Pulmonary artery endothelial cell (primary cell): ENCODE measurements at places on chromosomes 7 and 10. TPM values are rescaled to one million over a fixed set of nuclear protein-coding genes. Genes with fewer than 3 reads are reported as not detected.

- DNase-seq: no peak
Observed at GRCh38 chr7:101362334-101363195, at the start of gene COL26A1. COL26A1 (plus strand) TSS chr7:101362875; CDS start chr7:101363033, 158 bp downstream.

DNA sequence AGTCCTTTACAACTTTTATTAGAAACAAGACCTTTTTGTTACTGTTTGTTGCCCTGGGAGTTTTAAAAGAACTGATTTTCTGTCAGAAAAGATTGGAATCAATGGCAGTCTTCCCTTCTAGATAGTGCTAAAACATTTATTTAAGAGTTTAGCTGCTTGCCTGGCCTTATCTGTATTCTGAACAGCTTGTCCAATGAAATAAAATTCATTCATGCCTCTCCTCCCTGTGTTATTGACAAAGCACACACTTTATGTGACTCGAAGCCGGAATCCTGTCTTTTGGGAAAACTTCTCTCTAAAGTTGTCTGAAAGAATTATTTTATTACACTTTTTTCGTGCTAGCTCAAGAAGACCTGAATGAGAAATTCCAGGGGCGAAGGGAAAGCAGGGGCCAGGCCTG lies 992.5 kb downstream of the TYW1 start:
- no peak for DNase-seq

DNA sequence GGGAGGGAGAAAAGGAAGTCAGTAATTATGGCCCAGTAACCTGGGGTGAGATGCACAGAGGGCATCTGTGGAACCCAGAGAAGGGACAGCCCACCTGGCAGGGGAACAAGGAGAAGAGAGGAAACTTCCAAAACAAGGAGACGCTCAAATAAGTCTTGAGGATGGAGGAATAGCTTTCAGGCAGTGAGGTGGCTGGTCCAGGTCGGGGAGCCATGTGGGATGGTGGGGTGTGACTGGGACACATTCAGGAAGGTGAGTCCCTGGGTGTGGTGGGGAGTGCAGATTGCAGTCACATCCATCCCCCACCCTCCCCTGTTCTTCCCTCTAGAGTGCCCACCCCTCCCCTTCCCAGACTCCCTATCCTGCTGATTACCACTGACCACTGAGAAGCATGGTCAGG lies 175.4 kb downstream of the GRID1 start:
- DNase-seq: no peak

DNA sequence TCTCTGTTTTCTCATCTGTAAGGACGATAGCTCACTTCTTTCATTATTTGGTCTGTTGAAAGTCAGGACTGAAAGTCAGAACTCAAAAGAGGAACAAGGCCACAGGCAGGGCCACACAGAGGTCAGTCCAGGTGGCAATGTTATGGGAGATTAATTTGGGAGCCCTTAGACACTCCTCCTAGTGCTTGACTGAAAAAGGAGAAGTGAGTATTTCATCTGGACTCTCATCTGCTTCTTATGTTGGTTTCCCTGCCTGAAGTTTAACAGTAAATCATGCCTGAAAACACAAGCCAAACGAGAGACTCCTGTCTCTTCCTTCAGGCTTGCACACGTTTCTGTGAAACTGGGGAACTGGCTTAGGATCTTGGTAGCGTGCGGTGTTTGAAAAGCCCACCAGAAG lies 248.5 kb downstream of the BUB3 start:
- DNase-seq: no peak

DNA sequence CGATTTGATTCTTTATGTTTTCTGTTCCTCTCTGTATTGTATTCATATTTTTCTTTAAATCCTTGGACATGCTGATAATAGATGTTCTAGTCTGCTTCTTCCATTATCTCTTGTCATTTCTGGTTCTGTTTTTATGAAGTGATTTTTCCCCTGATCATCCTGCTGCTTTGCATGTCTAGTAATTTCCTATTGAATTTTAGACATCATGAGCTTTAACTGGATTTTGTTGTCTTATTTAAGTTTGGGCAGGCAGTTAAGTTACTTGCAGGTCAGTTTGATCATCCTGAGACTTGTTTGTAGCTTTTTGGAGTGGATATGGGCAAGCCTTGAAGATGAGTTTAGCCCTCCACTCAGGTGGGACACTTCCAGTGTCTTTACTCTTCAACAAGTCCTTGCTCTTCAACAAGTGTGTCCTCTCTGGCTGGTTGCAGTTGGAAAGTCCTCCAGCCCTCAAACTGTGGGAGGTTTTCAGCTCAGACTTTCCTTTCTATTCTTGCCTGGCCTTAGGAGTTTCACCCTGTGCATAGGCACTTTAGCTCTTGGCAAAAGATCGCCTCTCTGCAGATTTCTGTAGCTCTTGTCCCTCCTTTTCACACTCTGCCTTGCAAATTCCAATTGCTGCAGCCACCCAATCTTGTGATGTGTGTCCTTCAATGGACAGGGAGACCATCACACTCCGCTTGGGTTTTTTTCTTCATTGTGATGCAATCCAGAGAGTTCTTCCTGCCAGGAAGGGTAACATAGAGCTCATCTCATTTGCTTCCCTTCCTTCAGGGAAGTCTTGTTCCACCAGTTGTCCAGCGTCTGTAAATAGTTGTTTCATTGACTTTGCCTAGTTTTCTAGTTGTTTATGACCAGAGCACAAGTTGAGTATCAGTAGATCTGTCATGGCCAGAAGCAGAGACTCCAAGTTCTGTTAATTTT lies 197.2 kb upstream of the SH2B2 start:
- DNase-seq: no peak

DNA sequence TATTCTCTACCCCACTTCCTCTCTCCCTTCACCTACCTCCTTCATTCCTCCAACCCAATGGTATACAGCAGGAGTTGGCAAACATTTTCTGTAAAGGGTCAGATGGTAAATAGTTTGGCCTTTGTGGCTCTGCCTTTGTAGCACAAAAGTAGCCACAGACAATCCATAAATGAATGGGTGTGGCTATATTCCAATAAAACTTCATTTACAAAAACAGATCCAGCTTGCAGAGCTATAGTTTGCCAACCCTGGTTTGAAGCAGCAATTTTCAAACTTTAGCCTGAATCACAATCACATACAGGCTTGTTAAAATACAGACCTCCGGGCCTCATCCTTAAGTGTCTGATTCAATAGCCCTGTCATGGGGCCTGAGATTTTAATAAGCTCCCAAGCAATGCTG lies 110.5 kb downstream of the CPEB3 start:
- DNase-seq: no peak

PROSER2 gene
- 6.5 and 6.8 TPM in 2 replicates for total RNA-seq

DNA sequence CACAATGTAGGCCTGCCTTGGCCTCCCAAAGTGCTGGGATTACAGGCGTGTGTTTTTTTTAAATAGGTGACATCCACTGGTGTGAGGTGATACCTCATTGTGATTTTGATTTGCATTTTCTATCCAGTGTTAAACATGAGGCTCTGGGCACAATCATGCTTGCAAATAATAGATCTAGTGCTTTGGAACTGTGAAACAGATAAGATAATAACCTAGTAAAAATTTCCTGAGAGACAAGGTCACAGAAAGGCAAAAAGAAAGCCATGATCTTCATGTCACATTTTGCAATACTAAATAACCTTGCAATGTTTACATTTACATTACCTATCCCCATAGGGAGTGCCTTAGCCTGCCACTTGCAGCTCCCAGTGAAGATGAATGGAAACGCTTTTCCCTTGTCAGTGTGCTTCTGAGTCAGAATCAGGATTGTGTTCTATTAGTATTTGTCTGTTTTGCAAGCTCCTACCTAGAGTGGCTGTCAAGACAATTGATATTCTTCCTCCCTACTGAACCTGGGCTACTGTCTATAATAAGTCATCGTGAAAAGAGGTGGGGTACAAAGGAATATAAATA lies 256.5 kb downstream of the PHTF2 start:
- DNase-seq: no peak

DNA sequence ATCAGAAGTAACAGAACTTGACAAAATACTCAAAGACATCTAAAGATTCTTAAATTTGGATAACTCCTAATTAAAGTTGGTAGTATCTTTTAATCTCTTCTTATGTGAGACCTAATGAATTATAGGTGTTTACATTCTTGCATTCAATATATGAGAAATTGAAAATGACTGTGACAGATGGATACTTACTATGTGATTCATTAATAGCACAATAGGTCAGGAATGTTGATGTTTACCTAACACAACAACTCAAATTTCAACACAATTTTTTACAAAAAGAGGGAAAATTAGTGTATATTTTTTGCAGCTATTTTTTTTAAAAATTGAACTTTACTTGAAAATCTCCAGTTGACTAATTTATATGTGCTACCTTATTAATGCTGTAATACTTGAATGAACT lies 31.7 kb upstream of the MCU start:
- DNase-seq: no peak

DNA sequence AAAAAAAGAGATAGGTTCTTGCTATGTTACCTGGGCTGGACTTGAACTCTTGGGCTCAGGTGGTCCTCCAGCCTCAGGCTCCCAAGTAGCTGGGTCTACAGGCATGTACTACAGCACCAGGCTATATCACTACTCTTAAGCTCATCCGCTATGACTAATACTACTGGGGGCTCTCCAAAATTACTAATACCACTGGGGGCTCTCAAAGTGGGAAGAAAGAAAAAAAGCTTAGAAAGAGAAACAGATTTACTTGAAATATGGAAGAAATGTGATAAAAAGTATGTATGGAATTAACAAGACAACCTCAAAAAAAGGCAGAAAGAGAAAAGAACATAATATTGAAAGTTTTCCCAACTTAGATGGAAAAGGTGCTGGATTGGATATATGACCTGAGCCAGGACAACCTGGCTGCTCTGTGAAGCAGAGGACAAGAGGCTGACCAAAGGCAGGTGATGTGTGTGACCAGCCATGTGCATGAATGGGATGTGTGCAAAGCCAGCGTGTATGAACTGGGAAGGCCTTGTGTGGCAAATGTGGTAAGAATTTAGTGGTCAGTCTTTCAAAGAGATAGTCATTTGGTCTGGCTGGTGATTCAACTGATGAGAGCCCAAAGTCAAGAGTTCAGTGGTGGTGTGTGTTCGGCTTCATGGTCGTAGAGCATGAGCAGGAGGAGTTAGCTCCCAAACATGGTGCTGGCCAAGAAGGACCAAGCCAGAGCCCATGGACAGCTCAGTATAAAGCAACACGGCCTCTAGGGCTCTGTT lies 232.4 kb upstream of the KLF14 start:
- DNase-seq: no peak

CHAT gene
- not detected in 2 replicates for total RNA-seq

CALML3 gene
- total RNA-seq: not detected in 2 replicates

EBLN1 gene
- not detected in 2 replicates for total RNA-seq

- DNase-seq: no peak
Observed at GRCh38 chr10:79627075-79627474, 16.3 kb downstream of the SFTPA1 start.

GRCh38 chr7:36289833-36290661 lies 99.6 kb upstream of the ANLN start:
- DNase-seq: no peak

GRCh38 chr7:72490301-72490700 lies 78.2 kb upstream of the CALN1 start:
- DNase-seq: no peak

DNA sequence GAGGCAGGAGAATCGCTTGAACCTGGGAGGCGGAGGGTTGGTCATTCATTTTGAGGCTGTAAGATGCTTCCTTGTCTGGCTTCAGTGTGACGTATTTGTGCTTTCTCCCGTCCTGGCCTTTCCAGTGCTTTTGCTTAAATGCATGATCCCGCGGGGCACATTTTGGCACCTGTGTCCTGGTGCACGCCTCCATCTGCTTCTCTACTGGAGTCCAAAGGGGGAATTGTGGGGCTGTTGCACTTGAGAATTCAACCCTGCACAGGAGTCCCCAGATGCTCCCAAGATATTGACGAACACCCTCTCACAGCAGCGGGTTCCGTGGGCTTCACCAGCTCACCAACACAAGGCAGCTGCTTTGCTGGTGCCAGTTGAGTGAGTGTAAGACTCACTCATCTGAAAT lies 10.3 kb upstream of the LRRC27 start:
- DNase-seq: no peak

DGKI gene
- 0.33 and 0.53 TPM in 2 replicates for total RNA-seq

DNA sequence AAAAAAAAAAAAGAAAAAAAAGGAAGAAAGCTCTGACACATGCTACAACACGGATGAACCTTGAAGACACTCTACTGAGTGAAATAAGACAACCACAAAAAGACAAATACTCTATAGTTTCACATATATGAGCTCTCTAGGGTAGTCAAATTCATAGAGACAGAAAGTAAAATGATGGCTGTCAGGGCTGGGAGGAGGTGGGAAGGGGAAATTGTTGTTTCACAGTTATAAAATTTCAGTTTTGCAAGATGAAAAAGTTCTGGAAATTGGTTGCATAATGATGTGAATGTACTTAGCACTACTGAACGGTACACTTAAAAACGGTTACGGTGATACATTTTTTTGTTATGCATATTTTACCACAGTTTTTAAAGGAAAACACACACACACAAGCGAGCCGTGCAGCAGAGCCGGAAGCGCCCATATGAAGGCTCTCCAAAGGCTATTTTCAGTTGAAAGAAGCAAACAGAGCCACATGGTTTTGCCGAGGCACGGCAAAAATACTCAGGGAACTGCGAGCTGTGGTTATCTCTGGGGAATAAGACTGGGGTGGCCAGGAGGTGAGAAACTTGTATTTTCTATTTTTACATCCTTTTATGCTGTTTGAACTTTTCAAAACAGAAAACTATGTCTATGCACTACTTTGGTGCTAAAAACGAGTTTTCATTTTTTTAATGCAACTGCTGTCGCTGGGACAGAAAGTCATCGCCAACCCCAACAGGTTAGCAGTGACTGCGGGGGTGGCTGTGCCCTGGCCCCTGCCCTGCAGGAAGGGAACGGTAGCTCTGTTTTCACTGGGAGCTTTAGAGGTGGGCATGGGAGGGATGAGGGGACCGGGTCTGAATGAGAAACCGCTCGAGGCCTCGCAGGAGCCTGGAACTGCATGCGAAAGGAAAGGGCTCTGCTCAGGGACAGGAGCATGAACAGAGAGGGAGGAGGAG lies 132.9 kb downstream of the OAT start:
- DNase-seq: no peak

DNA sequence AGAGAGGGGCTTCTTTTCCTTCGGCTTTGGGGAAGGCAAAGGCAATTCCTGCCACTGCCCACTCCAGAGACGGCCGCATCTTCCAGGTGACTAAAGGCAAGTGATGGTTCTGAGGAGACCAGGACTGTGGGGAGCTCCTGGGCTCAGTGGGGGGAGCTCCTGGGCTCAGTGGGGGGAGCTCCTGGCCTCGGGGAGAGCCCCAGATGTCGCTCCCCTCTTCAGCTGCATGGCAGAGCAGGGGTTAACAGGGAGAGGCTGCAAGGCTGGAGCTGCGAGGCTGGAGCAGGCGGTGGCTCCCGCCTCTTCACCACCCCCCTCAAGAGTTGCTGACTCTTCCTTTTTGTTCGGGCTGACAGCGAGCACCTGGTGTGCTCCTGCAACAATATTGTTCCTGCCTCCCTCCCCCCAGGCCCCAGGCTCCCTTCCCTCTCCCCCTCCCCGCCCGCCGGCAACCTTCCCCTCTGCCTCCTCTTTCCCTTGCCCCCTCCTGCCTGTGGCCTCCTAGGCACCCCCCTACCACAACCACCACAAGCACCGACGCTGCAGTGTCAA lies 56.3 kb upstream of the LBX1 start:
- DNase-seq: no peak

- DNase-seq: no peak
Observed at GRCh38 chr7:5681423-5681822, 100.0 kb downstream of the RNF216 start.
